ENCODE measurements at places on chromosomes 5 and 9.

- DNase-seq = no peak
Observed at GRCh38 chr5:82813861-82814260, 263.3 kb downstream of the TMEM167A start.

- no peak for DNase-seq
Observed at GRCh38 chr5:77483682-77484081, 8.4 kb downstream of the WDR41 start.

DNA sequence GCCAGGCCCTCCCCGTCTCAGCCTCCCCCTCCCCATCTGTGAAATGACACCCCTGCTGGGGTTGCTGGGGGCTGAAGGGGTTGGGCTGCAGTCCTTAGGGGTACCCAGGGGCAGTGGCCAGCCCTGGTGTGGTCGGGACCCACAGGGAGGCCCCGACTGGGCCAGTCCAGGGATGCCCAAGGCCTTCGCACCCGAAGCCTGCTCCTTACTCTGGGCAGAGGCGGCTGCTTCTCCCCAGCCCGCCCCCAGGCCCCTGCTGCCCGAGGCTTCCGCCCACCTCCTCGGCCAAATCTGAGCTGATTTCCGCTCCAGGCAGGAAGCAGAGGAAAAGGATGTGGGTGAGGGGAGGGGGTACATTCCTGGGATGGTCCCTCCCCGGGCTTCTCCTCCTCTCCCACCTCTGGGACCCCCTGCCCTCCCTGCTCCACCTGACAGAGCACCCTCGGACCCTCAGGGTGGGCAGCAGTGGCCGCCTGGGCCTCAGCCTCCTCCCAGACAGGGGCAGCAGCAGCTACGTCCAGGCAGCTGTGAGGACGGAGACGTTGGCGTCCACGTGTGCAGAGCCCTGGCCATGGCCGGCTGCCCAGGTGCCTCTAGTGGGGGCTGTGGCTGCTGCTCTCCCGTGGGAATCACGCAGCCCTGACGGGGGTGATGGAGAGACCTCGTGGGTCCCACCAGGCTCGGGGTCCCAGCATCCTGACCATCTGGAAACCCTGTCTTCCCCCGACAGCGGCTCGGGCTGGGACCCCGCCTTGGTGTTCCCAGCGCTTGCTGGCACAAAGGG lies 4.2 kb upstream of the NRARP start:
- DNase-seq = no peak

- no peak for DNase-seq
Observed at GRCh38 chr5:124643336-124643735, 103.1 kb downstream of the ZNF608 start.

DNA sequence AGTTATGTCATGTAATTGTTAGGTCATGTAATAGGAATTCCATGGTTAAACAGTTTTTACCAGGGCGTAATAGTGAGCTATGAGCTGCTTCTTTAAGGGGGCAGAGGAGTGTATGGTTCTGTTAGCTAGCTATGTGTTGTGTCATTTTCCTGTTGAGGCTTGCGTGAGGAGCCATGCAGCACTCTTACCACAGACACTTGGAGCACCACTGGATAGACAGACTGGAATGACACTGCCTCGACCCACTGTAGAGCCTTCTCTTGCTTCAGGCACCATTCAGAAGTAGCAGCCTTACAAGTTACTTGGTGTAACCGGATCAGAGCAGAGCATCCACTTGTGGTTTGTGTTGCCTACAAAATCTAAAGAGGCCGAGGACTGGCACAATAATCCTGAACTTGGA lies 28.3 kb upstream of the STOM start:
- DNase-seq = peak; percentile 99

All from ELR (cell line).